ENCODE measurements at places on chromosomes 7 and 10. TPM values are rescaled to one million over a fixed set of nuclear protein-coding genes. Genes with fewer than 3 reads are reported as not detected.

- DNase-seq, result no peak
Observed at GRCh38 chr10:121732656-121733445, 134.6 kb upstream of the FGFR2 start.

Gene UNCX
- not detected for total RNA-seq

GRCh38 chr7:83984076-83984475 lies 210.5 kb downstream of the SEMA3A start:
- no peak for DNase-seq

Gene POLL
- total RNA-seq, result 9.4 TPM

Gene GNAT3
- total RNA-seq, result not detected

Data from LHCN-M2 (cell line).